RWPE1 (cell line): ENCODE measurements at places on chromosomes 2 and 18.
A peak's percentile ranks its signal among the peaks of the same experiment; 100 is the strongest.

DNA sequence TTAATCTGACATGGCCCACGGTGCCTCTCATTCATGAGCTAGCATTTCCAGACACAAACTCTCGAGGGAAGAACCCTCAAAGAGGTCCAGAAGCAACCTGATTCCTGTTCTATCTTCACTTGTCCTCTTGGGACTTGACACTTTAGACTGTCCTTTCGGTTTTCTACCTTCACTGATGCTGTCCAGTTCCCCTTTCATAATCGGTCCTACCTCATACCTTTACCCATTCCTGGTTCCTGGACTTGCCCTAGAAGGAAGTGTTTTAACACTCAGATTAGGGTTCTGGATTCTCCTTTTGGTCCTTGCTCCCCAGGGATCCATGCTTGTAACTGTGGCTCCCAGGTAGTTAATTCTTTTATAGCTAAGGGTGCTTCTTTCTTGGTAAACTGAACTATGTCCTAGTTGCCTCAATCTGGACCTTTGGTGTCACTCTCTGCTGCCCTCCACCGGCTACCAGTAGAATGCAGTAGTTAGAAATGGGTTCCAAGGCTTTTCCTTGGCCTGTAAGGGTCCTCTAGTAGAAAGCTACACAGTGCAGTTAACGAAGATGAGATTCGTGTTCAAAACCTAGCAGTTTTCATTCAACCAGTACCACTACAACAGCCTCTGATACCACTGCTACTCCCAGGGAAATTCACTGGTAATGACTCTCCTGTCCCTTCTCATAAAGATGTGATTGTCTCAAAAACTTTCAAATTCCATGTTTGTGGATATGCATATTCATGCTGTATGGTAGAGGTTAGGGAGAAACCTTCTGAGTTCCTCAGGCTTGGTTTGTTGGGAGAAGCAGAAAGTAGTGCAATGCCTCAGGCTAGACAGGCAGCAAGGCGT is 178.1 kb upstream of the CYP26B1 start:
- DNase-seq: peak; percentile 8

DNA sequence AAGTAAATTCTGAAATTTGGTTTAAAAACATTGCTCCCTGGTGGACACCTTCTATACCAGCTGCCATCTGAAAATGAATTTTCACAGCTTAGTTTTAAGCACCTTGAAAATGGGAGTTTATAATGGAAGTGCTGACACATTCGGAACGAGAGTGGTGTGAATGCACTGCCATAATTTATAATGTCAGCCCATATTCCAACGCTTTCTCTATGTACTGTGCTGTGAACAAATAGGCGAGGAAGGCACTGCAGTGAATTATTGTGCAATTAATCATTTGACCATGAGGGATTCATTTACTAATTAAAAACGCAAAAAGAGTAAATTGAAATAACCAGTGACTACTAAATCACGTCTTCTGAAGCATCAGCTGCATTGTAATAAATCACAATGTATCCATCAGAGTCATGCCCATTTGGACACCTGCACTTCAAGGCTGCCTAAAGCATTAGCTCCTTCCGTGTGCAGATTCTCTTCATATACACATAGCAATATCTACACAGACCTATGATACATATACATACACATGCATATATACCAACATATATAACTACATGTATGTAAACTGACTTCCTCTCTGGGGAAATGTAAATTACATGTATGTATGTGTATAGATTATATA is 699.8 kb downstream of the GALR1 start:
- DNase-seq: no peak

- no peak for DNase-seq
Observed at GRCh38 chr2:80700961-80701360, 396.4 kb upstream of the LRRTM1 start.

GRCh38 chr2:128665113-128665512 is 346.4 kb upstream of the HS6ST1 start:
- DNase-seq: no peak

- no peak for DNase-seq
Observed at GRCh38 chr2:109386004-109386695, 227.6 kb downstream of the SEPTIN10 start.

GRCh38 chr18:3623769-3624545 is 174.0 kb downstream of the TGIF1 start:
- DNase-seq: peak; percentile 85

DNA sequence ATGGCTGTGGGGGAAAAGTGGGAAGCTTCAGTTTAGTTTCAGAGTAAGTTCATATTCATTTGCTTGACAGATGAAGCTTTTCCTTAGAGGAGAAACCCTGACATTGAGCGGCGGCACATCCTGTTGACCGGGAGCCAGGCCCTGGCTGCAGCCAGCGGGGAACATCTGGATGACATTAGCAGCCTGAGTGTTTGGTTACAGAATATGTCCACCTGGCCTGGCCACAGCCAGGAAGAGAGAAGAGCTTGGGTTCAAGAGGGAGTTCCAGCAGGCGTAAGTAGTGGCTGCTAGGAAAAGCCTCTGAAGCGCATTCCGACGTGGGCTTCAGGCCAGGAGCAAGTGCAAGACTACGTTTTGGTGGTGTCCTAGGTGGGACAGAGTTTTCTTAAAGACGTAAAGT is 144.9 kb upstream of the MYCN start:
- no peak for DNase-seq

DNA sequence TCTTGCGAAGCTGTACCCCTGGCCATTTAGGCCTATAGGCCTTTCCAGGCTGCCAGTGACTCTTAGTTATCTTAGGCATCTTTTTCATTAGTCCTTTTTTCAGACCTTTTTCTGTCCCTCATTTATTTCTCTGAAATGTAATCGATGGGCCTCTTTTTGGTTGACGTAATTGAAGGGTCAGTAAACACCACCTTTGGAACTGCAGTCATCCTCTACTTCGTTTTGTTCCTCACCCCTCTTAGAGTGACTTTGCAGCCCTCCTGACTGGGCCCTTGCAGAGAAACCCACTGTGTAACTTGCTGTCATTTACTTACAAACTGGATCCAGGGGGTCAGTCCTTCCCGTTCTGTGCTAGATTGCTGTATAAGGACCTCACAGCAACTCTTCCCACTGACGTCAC is 23.2 kb downstream of the CENPO start:
- no peak for DNase-seq

DNA sequence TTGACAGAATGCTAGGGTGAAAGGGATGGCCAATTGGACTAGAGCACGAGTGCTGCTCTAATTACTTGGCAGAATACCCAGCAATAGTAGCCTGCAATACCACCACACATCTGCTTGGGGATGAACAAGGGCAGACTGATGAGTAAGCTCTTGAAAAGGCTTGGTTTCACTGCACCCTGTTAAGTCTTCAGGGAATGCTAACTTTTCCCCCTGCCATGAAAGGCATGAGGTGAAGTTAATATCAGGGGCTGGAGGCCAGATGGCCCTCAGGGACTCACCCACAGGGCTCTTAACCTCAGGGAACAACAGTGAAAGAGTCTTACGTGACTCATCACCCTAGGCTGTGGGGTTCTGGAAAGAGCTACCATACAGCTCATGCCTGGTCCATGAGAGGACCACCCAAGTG is 51.7 kb upstream of the MYL1 start:
- DNase-seq: no peak

DNA sequence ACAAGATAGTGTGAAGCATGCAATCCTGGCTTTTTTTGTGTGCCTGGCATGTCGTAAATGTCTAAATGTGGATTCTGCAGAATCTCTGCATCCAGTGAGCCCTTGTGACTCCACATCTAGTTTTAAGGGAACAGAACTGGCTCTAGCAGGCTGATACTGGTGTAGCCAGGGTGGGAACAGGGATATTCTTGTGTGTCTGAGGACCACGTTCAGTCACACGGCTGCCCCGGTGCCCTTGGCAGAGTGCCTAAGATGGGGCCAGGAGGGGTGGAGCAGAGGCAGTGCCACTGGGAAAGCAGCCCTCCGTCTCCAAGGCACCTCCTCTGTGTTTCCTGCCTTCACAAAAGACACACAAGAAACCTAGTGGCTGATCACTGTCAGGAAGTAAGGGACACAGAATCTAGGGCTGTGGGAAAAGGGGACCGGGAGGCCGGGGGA is 91.5 kb upstream of the PARD3B start:
- DNase-seq: no peak

GRCh38 chr2:227198866-227199265 is 34.4 kb downstream of the COL4A3 start:
- DNase-seq: no peak

DNA sequence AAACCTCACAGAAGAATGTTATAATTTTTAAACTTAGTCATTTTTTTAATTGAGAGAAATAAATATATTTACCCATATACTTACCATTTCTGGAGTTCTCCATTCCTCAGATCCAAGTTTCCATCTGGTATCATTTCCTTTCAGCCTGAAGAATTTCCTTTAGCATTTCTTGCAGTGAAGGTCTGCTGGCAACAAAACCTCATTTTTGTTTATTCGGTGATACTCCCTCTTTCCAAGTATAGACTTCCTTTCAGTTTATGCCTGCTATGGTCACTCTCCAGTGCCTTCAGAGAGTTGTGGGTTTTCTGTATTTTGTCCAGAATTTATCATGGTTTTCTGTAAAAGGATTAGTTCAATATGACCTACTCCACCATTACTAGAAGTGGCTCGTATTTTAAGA is 17.0 kb downstream of the WDPCP start:
- DNase-seq: no peak

- no peak for DNase-seq
Observed at GRCh38 chr2:36633470-36634092, 35.6 kb upstream of the FEZ2 start.

- no peak for DNase-seq
Observed at GRCh38 chr2:124053796-124054195, 28.7 kb downstream of the CNTNAP5 start.

DNA sequence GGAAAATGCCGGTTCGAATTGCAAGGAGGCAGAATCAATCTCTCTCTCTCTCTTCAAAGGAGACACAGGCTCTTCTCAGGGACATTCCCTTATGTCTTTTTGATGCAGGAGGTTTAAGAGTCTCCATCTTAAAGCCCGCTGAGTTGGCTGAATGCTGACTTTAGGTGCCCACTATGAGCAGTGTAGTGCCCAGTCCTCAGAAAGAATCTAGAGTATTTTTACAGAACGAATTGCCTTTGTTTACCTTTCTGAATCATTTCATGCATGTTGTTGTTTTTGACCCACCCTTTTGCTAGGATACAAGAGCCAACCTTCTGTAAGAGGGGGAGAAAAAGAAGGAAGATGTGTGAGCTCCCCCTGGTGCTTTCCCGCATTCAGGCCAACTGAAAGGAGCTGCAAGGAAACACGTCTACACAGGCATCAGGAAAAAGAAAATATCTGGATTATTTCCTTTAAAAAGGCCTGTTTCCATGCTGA is 193.5 kb upstream of the TCF4 start:
- peak; percentile 24 for DNase-seq

GRCh38 chr2:35790292-35790691 is 565.3 kb upstream of the CRIM1 start:
- no peak for DNase-seq

DNA sequence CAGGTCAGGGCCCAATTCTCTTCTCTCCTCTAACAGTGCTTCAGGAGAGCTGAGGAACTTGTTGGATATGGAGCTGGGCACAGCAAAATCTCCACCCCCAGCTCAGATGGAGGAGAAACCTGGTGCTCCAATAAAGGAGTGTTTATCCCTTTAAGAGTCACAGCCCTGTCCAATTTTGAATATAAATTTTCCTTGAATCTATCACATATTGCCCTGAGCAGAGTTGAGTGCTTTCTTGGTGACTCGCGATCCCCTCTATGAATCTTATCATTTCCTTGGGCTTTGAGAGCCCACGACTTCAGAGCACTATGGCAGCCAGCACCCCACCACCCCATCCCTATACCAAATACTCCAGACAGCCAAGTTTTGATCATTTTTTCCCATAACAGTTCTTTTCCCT is 34.4 kb upstream of the SMAD7 start:
- DNase-seq: no peak
